ENCODE measurements at places on chromosomes 16 and 17.

GRCh38 chr16:67641779-67642708 lies 2.9 kb upstream of the CARMIL2 start:
- no peak for DNase-seq

DNA sequence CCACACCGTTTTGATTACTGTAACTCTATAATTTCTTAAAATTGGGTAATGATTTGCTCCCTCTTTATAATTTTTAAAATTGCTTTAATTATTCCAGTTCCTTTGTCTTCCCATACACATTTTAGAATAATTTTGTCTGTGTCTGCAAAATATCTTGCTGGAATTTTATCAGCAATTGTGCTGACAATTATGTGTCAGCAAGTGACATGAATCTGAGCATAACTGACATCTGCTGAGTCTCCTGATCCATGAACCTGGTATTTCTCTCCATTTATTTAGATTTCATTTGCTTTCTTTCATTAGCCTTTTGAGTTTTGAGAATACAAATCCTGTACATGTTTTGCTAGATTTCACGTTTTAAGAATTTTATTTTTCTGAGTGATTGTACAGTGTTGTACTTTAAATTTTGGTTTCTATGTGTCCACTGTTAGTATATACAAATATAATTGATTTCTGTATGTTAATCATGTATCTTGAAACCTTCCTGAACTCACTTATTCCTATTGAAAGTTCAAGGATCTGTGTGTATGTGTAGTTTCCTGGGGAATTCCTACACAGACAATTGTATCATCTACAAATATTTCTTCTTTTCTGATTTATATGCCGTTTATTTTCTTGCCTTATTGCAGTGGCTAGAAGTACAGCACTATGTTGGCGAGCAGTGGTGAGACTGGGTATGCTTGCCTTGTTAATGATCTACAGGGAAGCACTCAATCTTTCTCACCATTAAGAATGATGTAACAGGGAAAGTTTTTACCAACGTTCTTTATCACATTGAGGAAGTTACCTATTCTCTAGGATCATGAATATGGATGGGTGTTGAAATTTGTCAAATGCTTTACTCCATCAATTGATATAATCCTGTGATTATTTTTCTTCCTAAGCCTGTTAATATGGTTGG lies 45.2 kb downstream of the N4BP1 start:
- DNase-seq = no peak

- no peak for DNase-seq
Observed at GRCh38 chr16:77868478-77868877, 80.1 kb downstream of the VAT1L start.

GRCh38 chr16:30853758-30854157 lies 40.1 kb downstream of the BCL7C start:
- DNase-seq = no peak

- DNase-seq = no peak
Observed at GRCh38 chr17:57544834-57545463, 200.2 kb downstream of the CCDC182 start.

DNA sequence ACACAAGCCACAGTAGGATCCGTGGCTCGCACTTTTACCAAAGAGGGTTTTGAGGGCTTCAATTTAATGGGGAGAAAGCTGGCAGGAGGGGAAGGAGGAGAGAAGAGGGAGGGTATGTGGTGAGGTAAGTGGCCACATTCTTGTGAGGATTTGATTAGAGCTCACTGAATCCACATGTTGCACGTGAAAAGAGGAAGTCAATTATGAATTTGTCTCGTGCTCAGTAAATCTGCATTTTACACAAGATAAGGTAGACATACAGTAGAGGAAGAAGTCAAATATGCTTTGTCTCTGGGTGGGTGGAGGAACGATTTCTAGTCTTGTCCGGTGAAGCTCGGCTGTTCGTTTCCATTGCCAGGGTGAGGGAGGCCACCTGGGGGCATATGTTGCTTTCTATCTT lies 862 bp downstream of the ZNF232 start:
- peak; percentile 4 for DNase-seq

DNA sequence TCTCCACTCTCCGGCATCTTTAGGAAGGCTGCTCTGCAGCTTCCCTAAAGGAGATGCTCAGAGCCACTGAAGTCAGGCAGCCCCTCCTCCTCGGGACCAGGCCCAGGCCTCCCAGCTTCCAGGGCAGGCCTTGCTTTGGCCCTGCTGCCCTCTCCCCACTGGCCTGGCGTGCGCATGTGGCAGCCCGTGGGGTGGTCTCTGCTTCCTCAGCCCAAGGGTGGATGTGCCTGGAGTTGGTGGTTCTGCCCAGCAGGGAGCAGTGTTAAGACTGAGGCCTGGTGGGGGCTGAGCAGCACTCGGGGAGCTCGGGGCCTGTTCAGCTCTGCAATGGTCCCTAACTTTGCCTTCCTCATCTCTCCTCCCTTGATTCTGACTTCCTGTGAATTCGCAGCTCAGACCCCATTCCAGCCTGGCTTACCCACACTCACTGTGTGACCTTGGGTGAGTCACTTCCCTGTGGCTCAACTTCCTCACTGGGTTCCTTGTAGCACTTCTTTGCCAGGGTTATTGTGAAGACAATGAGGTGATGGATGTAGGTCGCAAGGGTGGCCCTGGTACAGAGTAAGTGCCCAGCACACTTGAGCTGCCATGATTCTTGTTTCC lies 63.2 kb downstream of the NKD1 start:
- peak; percentile 17 for DNase-seq

GRCh38 chr16:3974751-3975150 lies 94.2 kb upstream of the CREBBP start:
- no peak for DNase-seq

DNA sequence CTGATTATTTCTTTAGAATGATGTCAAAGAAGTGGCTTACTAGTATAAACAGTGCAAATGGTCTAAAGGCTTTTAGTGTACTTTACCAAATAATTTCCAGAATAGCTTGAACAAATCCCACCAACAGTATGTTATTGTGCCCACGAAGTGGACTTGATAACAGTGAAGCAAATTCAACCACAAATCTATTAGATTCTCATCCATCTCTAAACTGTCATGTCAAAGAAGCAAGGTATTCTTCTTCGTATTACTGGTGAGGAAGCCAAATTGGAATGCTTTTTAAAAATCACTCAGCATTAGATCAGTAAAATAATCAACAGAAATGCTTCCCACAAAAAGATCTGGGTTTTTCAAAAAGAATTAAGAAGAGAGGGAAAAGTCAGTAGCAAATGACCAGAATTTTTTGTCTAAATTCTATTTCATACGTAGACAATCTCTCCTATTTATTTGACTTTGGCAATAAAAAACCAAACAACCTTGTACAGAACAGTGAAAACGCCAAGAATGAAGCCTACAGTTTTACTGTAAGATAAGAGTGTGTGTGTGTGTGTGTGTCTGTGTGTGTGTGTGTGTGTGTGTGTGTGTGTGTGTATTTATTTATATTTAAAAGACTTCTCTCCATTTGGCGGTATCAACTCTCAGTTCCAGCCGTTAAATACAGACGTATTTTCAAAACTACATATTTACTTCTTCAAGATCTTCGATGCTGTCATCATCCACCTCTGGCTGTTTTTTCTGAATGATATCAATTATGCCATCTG lies 114.6 kb downstream of the CYB561 start:
- no peak for DNase-seq

GRCh38 chr16:53282975-53283946 lies 151.0 kb upstream of the RBL2 start:
- peak; percentile 58 for DNase-seq

DNA sequence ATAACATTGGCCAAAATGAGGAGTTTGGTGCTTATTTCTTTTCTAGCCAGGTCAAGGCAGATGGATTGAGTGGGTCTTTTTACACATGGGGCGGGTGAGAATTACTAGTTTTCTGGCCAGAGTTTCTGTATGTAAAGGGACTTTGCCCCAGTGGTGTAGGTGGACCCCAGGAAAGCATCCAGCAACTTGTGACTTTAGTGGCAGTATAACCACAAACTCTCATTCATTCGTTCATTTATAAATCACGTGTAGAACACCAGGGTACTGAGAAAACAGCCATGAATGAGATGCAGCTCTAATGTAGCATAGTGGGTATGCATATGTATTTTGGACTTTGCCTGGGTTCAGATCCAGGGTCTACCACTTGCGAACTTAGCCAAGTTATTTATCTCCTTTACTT lies 8.1 kb downstream of the RAI1 start:
- DNase-seq = no peak

DNA sequence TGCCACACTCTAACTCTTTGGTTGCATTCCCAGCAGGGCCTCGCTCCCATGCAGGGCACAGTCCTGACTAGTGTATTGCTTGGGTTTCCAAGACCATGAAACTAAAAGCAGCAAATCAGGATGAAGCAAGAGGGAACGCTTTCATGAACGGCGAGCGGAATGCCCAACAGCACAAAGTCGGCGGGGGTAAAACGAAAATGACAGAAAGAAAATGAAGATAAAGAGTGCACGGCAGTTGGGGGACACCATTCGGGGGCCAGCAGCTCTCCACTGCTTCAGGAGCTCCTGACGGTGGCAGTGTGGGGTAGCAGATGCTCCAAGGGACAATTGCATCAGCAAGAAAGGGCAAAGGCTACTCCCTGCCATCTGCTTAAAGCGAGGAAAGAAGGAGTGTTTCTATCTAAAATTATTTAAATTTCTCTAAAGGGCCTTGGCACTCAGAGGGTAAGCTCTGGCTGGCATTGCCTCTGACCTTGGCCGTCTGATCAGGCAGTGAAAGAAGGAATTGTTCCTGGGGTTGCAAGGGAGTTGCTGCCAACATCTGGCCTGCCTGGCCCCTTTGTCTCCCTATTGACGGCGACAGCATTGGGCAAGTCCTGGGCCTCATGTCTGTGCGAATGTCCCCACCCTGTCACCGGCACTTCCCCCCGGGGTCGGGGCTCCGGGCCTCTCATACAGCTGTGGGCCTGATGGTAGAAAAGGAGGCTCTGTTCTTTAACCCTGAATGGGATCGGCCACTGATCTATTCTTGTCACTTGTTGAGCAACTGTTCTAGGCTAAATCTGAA lies 138.2 kb downstream of the CMIP start:
- DNase-seq = no peak

DNA sequence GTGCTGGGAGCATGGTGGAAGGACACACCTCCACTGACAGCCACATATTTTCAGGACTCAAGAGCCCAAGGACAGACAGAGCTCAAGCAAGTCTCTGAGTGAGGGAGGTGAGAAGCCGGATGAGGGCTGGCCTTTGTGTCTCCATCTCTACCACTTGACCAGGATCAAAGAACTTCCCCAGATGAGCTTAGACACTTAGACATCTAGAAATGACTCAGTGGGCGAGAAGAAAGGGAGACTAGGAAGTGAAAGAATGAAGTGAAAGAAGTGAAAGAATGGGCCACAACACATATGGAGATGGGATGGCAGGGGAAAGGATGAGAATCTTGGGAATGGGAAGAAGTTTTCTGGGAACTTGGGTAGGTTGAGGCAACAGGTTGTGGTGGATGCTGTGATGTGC lies 274.9 kb upstream of the CCL2 start:
- DNase-seq = no peak

- no peak for DNase-seq
Observed at GRCh38 chr17:13352747-13353415, 248.8 kb downstream of the HS3ST3A1 start.

DNA sequence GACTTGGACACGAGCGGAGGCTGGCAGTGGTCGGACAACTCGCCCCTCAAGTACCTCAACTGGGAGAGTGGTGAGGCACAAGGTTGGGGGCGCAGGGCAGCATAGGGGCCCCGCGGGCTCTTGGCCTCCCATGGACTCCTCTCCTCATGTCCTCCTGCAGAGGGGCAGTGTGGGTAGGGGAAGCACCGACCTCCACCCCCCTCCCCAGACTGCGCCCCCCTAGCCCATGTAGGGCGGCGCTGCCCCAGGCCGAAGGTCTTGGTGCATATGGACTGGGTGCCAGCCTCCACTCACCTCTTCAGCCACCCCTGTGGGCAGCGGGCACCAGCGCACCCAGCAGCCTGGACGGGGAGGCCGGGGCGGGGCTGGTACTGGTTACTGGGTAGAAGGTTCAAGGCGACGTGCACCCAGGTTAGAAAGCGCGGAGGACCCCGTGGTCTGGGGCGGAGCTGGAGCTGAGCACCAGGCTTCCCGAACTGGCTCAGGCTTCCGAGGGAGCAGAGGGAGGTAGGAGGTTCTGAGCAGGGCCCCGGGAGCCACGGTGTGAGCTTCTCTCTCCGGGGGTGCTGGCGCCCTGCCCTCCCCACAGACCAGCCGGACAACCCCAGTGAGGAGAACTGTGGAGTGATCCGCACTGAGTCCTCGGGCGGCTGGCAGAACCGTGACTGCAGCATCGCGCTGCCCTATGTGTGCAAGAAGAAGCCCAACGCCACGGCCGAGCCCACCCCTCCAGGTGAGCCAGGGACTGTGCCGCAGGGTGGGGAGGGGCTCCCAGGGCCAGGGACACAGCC lies 39.5 kb downstream of the MRC2 start:
- DNase-seq = no peak

Data from mesenchymal stem cell (in vitro differentiated cells and primary cell).